Stimulated activated CD4-positive, alpha-beta T cell treated with anti-CD3 and anti-CD28 coated beads, TNF-alpha, amount 100 ng/mL, for 24 hours (primary cell): ENCODE measurements at places on chromosomes 11 and 22.
A peak's percentile ranks its signal among the peaks of the same experiment; 100 is the strongest.

DNA sequence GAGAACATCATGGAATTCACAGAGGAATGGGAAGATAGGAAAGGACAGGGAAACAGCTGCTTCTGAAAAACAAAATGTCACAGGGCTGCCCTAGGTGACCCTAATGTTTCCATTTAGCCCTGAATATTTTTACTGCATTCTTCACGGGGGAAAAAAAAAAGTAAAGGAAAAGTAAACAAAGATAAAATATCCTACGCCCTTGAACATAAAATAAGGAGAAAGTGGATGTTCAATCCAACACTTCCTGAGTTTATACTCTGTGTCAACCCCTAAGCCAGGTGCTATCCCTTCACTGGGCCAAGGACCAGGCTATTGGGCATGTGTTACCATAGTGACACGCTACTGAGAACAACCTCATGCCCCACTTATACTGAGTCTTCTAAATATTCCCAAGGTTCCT, 84.7 kb downstream of the FAM76B start:
- no peak for DNase-seq

- no peak for DNase-seq
Measured at GRCh38 chr11:73461335-73461840, 85.2 kb downstream of the RELT start.

DNA sequence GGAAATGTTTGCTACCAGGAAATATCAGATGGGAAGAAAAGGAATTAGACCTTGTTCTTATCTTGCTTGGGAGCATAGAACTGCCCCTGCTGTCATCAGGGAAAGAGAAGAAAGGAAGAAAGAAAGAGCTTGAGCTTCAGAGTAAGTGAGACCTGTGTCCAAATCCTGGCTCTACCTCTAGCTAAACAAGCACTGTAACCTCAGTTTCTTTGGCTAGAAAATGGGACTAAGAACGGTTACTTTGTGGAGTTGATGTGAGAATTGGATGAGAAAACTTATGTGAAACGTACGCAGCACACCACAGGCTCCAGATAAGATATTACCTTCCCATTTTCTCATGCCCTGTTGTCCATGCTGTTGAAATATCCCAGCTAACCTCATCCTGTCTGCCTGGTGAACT, 57.1 kb upstream of the CREB3L1 start:
- no peak for DNase-seq

DNA sequence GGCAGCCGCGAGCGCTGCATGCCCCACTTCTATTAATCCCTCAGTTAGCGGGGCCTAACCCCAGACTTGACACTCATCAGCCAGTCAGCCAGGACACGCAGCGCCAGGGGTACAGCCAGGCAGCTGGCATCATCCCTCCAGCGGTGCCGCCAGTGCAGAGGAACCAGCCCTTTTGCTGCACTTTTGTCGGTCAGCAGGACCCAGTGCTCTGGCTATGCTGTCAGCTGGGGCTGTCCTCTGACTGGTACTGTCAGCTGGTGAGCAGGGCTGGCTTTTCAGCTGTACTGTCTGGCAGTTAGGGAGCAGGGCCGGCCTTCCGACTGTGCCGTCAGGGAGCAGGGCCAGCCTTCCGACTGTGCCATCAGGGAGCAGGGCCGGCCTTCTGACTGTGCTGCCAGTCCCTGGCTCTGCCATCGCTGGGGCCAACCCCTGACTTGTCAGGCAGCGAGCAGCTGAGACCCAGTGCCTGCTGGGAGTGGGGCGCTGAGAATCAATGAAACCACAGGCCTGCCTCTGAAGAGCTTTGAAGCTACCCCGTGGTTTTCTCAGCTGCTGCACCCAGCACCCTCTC, 115.4 kb downstream of the KIAA1671 start:
- DNase-seq: no peak

GRCh38 chr22:17523925-17524324, 39.4 kb upstream of the SLC25A18 start:
- DNase-seq: no peak

DNA sequence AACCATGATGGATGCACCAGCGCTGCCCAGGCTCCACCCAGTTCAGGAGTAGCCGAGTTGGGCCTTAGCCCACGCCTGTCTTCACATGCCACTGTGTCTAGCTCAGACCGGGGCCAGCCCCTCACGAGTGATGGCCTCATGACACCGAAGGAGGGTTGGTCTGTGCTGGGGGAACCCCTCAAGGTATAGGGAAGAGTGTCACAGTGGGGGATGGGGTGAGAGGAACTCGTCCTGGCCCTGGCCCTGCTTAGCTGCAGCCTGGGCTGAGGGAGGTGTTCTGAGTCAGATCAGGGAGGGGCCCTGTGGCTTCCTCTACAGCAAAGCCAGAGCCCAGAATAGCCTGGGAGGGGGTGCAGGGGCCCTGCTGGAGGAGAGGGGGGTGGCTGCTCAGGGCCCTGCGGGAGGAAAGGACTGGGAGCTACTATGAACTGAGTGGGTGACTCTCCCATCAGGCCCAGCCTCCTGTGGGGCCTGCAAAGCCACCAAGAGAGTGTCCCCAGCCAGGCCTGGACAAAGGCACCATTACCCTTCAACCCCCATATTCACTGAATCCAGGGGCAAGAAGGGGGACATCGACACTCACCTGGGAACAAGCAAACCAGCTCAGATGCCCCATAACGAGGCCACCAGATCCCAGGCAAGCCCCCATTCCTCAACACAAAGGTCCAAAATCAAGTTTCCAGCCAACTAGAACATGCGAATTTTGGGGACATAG, 41.2 kb downstream of the IGLL5 start:
- DNase-seq: no peak

- no peak for DNase-seq
Measured at GRCh38 chr11:18927550-18928322, 11.5 kb downstream of the MRGPRX1 start.

GRCh38 chr22:28034760-28035401, 115.8 kb upstream of the PITPNB start:
- no peak for DNase-seq

DNA sequence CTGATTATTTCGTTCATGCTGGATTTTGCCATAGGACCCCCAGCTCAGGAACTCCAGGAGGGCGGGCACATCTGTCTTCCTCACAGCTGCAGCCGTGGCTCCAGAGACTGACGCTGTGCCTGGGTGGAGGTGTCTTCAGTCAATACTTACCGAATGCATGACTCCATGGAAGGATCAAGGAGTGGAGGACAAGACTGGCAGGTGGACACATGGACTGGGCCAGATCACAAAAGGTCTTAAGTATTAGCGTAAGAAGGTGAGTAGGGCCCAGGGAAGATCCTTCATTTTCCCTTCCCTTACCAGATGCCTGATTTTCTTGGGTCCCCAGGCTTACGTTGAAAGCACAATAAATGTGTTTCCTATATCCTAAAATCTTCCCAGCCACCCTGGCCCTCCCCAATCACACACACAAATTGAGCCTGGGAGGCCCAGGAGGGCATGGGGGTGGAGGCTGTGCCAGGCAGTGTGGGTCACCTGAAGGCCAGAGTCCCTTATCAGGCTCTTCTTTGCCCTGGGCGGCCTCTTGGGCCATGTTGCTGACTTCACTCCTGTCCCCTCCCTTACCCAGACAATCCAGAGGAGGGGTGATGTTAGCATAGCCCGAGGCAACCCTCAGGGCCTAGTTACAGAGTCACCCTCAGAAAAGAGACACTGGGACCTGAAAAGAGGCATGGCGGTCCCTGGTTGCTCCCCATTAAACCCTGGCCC, 56.4 kb downstream of the CYTH4 start:
- no peak for DNase-seq

GRCh38 chr11:110093407-110094297, 460 bp downstream of the ZC3H12C start:
- peak; percentile 2 for DNase-seq

DNA sequence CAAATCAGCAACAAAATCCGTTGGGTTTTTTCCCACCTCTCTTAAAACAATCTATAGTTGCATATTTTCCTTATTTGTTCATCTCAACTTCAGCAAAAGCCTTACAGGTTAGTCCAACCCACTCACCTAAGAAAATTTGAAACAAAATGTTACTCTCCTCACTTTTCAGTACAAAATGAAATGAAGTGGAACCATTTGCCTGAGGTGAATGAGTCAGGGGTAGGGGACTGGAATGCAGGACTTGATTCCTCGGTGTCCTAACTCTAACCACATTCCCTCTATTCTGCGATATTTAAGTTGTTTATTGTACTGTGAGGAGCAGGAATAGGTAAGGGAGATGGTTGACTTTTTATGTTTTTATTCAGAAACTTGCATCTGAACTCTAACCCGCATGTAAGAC, 16.4 kb downstream of the ATP5MG start:
- DNase-seq: no peak

- DNase-seq: no peak
Measured at GRCh38 chr11:72589802-72590761, 84.1 kb downstream of the PDE2A start.

- DNase-seq: no peak
Measured at GRCh38 chr11:88604260-88604659, 266.7 kb upstream of the CTSC start.

DNA sequence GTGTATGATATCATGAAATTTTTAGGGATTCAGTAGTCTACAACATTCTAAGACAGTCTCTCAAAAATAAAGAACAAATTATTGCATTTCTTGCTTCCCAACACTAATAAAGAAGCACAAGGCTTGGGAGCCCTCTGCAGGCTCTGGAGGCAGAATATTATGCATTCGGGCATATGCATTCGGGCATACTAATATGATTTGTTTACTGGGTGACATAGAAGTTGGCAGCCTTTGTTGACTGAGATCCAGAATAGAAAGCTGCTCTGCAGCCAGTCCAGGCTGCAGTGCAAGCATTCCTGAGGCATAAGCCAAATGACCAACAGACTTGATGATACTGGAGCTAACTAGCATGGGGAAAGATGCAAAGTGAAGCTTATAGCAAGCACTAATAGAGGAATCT, 945.5 kb downstream of the OPCML start:
- DNase-seq: no peak

DNA sequence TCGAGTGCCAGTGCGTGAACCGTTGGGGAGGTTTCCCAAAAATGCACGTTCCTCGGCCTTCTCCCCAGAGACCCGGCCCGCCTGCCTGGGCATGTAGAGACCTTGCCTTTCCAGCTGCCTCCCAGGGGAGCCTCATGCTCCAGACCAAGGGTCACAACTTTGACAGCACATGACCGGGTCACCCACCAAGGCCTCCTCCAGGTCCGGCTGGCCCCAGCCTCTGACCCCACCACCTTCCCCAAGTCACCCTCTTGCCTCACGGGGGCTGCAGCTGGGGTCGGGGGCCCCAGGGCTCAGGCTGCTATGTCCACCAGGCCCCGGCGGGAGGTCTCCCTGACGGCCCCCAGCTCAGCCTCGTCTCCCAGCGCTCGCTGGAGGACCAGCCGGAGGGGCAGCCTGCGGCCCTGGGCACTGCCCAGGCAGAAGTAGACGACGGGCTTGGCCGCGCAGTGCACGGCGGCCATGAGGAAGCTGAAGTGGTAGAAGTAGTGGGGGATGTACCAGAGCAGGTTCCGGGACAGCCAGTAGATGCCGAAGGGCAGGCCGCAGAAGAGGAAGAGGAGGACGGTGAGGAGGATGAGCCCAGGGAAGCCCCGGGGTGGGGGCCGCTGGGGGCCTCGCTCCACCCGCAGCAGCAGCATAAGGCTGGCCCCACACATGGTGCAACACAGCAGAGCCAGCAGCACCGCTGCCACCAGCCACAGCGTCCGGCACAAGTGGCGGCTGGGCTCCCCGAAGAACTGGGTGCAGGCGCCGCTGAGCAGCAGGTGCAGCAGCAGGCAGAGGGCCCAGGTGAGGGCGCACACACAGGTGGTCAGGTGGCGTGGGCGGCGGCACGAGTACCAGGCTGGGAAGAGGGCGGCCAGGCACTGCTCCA, 4.4 kb downstream of the MRGPRE start:
- no peak for DNase-seq

- DNase-seq: no peak
Measured at GRCh38 chr22:50360578-50360977, 17.5 kb downstream of the PPP6R2 start.

DNA sequence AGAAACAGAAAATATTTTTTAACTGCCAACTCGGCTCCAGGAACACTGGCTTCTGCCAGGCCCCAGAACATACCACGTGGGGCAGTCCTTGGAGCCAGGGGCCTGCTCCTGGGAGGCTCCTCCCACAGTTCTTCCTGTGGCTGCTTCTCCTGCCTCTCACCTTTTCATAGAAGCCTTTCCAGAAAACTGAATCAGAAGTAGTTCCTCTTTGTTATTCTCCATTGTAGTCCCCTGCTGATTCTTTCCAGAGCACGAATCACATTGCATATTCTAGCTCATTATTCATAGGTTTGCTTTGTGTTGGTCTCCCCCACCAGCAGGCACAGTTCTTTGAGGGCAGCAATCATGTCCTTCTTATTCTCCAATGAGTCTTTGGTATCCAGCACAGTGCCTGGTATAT, 106.0 kb downstream of the EFCAB6 start:
- DNase-seq: no peak

DNA sequence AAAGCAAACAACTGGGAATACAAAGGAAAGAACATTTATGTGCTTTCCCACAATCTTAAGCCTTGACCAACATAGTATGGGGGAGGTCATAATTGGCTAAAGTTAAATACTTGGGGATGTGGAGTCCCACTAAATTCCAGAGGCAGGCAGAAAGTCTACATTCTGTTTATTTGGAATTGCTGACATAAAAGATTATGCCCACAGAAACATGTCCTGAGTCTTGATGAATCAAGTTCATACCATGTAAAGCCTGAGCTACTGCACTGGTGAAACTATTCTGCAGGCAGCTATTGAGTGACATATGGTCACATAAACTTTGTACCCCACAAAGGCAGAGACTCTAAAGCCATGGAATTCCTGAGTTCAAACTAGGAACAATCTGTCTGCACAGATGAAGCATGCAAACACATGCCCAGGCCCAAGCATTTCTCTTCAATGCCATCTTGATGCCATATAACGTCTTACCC, 69.9 kb upstream of the CHRM4 start:
- DNase-seq: no peak

DNA sequence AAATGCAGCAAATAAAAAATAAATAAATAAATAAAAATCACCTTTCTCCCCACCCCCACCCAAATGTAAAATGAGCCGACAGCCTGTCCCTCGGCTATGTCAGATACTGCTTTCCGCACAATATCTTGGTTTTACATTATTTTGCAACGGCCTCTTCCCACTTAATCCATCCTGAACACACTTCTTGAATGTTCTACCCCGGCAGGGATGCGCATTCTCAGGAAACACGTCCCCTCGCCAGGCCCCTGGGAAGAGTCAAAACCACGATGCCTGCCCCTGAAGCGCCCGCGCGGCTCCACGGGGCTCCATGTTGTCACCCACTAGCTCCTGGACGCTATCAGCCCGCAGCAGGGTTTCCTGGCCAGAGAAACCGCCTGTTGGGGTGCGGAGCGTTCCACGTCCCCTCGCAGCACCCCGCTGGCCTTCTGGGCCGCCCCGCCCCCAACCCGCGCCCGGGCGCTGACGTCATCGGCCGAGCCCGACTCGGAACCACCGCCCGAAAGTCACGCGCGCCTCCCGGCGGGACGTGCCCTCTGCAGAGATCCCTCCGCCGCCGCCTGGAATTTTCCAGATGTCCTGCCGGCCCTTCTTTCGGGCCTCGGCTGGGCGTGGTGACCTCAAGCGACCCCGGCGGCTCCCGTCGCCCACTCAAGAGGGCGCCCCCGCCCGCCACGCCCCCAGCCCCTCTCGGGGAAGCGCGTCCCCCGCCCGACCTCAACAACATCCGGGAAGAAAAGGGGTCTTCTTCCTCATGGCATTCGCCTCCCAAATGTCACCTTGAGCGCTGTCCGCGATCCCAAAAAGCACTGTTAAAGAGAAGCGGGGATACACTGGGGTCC, 585 bp upstream of the NEAT1 start:
- DNase-seq: peak; percentile 90

- no peak for DNase-seq
Measured at GRCh38 chr11:122811721-122812120, 26.6 kb upstream of the CRTAM start.

GRCh38 chr22:25701056-25701780, 40.8 kb upstream of the MYO18B start:
- DNase-seq: no peak
